Thyroid gland (tissue), 4 donors: ENCODE measurements at places on chromosomes 5 and 9. TPM values are rescaled to one million over a fixed set of nuclear protein-coding genes. Genes with fewer than 3 reads are reported as not detected.
A peak's percentile ranks its signal among the peaks of the same experiment; 100 is the strongest.

GRCh38 chr5:97042996-97043395 lies 99.4 kb downstream of the LIX1 start:
- H3K27ac ChIP-seq = peak overlapping the region; percentile 31
- peaks cover 16% of the 10 kb centered on the region for H3K4me1 ChIP-seq
- H3K27me3 ChIP-seq = no peaks in the 10 kb centered on the region

GRCh38 chr5:30959238-30959637 lies 234.2 kb upstream of the CDH6 start:
- DNase-seq = no peak
- no peaks in the 10 kb centered on the region for H3K36me3 ChIP-seq
- H3K4me3 ChIP-seq = no peak overlapping the region
- H3K27me3 ChIP-seq = no peaks in the 10 kb centered on the region
- no peaks in the 10 kb centered on the region for H3K4me1 ChIP-seq
- no peak overlapping the region for H3K27ac ChIP-seq

Gene SH3TC2
- 0.83 TPM for total RNA-seq

GRCh38 chr5:132971483-132972435 lies 8.3 kb upstream of the AFF4 start:
- H3K4me1 ChIP-seq = no peaks in the 10 kb centered on the region
- DNase-seq = no peak

- no peak overlapping the region for H3K4me3 ChIP-seq
- no peak for DNase-seq
- peaks cover 21% of the 10 kb centered on the region for H3K4me1 ChIP-seq
Observed at GRCh38 chr5:169070413-169070812, 230.5 kb downstream of the SLIT3 start.

Gene DIPK1B
- total RNA-seq = 23.6 TPM

GRCh38 chr5:34570721-34571676 lies 85.1 kb upstream of the RAI14 start:
- no peak for DNase-seq
- H3K4me1 ChIP-seq = no peaks in the 10 kb centered on the region
- H3K27ac ChIP-seq = no peak overlapping the region
- no peak overlapping the region for H3K4me3 ChIP-seq

Gene TRIM36
- 2.7 TPM for total RNA-seq

DNA sequence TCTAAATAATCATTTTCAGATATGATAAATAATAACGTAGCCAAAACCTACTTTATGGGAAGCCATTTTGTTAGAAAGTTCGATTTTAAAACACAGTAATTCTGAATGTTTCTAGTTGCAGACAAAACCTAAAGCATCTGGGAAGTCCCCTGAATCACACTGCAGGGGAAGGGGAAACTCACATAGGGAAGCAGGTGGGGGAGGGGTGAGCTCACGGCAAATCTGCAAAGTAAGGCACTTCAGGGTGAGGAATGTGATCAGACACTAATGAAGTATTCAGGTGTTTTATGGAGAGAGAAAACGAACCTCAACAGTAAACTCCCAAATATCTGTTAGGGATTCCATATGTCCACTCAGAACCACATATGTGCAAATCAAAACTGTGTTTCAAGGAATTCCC lies 70.7 kb downstream of the EPB41L4A start:
- DNase-seq = no peak
- H3K4me1 ChIP-seq = no peaks in the 10 kb centered on the region
- no peaks in the 10 kb centered on the region for H3K27me3 ChIP-seq
- no peaks in the 10 kb centered on the region for H3K36me3 ChIP-seq

DNA sequence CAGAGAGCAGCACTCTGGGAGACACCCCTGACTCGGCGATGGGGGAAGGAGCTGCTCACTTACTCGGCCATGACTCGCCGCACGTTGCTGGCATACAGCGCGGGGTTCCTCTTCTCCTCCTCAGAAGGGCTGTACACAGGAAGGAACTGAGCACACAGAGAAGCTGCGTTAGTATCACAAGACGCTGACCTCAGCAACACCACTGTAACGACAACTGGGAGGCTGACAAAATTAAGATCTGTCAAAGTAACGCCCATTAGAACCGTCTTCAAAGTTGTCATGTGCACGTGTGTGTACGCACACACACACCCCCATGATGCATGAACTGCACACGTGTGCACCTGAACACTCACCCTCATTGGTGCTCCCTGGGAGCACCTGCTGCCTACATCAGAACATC lies 32.1 kb upstream of the SLC6A3 start:
- H3K27ac ChIP-seq = no peak overlapping the region
- peaks cover 5% of the 10 kb centered on the region for H3K4me1 ChIP-seq
- DNase-seq = peak; percentile 22
- peaks cover 6% of the 10 kb centered on the region for H3K36me3 ChIP-seq
- no peak overlapping the region for H3K4me3 ChIP-seq

Gene C5orf34
- total RNA-seq = 1.7 TPM

Gene FST
- total RNA-seq = 3.0 TPM

Gene TTC16
- total RNA-seq = 0.45 TPM
